ENCODE measurements at places on chromosomes 5 and 9. TPM values are rescaled to one million over a fixed set of nuclear protein-coding genes. Genes with fewer than 3 reads are reported as not detected.

DNA sequence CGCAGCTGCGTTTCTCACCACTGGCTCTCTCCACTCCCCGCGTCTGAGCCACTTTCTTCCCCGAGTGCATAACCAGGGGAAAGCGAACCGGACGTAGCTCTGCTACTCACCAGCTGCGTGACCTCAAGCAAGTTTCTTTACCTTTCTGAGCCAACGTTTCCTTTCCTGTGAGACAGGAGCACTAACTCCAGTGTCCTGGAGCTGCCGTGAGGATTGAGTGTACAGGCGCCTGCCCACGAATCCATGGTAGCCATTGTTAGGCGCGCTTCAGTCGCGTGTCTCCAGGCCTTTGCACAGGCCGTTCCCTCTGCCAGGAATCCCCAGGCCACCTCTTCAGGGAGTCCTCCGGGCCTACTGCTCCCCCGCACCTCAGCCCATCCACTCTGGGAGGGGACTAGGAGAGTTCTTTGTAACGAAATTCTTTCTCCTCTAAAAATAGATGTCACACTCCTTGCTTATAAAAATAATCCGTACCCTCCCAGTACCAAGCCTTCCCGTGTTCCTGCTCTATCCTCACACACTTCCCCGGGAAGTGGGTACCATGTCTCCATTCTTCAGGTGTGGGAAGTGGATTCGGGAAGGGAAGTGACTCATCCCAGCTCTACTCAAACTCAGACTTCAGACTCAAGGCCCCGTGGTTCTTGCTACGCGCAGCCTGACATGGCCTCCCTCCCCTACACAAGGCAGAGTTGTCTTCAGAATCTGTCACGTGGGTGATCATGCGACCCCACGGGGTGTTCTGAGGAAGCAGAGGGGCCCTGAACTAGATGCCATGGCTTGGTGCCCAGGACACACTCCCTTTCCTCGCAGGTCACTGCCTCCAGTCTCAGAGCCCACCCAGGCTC is 16.1 kb upstream of the CRB2 start:
- DNase-seq = no peak
- peaks cover 25% of the 10 kb centered on the region for H3K4me1 ChIP-seq
- no peak overlapping the region for H3K4me3 ChIP-seq
- H3K27ac ChIP-seq = no peak overlapping the region

- no peak for DNase-seq
- H3K27me3 ChIP-seq = no peaks in the 10 kb centered on the region
- H3K4me1 ChIP-seq = no peaks in the 10 kb centered on the region
- H3K4me3 ChIP-seq = no peak overlapping the region
- H3K36me3 ChIP-seq = no peaks in the 10 kb centered on the region
Observed at GRCh38 chr5:58940446-58940845, 357.6 kb downstream of the RAB3C start.

NUDT12 gene
- total RNA-seq = 8.9 TPM

GRCh38 chr5:11182441-11183080 is 421.5 kb upstream of the DAP start:
- H3K27me3 ChIP-seq = peaks cover 11% of the 10 kb centered on the region
- DNase-seq = peak; percentile 66
- no peak overlapping the region for H3K27ac ChIP-seq
- H3K4me3 ChIP-seq = no peak overlapping the region
- no peaks in the 10 kb centered on the region for H3K36me3 ChIP-seq

DNA sequence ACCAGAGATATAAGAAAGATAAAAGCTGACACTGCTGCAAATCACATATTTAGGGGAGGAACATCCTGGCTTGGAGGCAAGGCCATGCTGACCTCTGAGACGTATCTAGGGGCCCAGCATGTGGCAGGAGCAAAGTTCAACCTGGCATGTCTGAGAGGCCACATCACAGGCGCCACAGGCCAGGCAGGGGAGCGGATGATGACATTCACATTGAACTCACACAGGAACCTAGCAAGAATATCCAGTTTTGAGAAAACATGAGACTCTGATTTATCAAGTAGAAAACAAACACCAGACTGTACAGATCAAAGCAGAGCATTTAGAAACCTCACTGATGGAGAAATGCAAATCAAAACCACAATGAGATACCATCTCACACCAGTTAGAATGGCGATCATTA is 64.2 kb upstream of the STK32A start:
- no peak overlapping the region for H3K4me3 ChIP-seq
- no peaks in the 10 kb centered on the region for H3K27me3 ChIP-seq
- H3K27ac ChIP-seq = no peak overlapping the region
- no peak for DNase-seq

GRCh38 chr5:138138949-138139780 is at the start of gene NME5:
NME5 (minus strand) TSS chr5:138139428; CDS start chr5:138138780, 648 bp downstream.
- no peak within 1 kb of the TSS for H3K4me3 ChIP-seq
- H3K27me3 ChIP-seq = no peaks in the 10 kb centered on the region
- no peaks in the 10 kb centered on the region for H3K36me3 ChIP-seq
- no peak for DNase-seq
- no peaks in the 10 kb centered on the region for H3K4me1 ChIP-seq

DNA sequence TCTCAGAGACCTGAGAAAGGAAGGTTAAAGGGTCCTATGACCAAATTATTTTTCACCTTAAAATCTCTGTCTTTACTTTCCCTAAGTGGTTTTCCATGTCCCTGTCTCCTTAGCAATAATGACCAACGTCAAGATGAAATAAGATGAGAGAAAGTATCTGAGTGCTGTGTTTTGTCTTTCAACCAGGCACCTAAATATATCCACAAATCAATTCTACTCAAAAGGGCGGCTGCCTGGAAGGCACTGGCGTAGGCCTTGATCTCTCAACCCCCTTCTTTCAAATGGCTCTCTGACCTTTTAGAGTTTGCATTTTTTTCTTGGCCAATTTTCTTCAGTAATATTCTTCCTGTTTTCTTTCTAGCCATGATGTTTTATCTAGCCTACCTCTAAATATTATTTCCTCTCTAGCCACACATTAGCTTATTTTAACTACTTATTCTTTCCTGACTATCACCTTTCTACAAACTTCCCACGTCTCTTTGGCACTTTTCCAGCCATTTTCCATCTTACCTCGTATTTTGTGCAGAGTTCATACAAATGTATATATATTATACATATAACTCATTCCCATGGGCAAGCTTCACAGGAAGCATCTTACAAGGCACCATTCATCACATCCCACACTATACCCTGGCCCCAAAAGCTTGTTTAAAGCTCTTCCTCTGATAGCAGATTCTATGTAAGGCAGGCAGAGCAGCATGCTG is 204.5 kb downstream of the SNX18 start:
- H3K27me3 ChIP-seq = no peaks in the 10 kb centered on the region
- no peak overlapping the region for H3K27ac ChIP-seq
- DNase-seq = no peak
- no peaks in the 10 kb centered on the region for H3K36me3 ChIP-seq

DNA sequence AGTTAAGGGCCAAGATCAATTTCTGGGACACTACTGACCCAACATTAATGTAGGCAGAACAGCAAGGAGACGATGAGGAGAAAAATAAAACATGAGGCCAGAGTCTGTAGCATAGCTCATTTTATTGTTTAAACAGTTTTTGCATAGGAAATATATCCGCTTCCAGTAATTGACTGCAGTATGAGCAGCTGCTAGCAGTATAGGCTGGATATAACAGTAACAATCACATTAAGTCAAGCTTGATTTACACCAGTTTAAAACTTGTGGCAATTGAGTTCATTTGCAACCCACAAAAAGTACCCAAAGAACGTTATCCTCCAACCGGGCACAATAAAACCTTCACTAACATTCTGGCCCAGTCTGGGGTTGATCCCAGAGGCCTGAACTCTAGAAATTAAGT is 232.2 kb downstream of the NFIB start:
- H3K27me3 ChIP-seq = 0 out of 2 replicates have a peak, but pooled peaks cover 2% of the 10 kb centered on the region
- no peak overlapping the region for H3K4me3 ChIP-seq
- H3K36me3 ChIP-seq = no peaks in the 10 kb centered on the region
- H3K4me1 ChIP-seq = no peaks in the 10 kb centered on the region
- H3K27ac ChIP-seq = no peak overlapping the region

TLR4 gene
- total RNA-seq = 13.8 TPM

DNA sequence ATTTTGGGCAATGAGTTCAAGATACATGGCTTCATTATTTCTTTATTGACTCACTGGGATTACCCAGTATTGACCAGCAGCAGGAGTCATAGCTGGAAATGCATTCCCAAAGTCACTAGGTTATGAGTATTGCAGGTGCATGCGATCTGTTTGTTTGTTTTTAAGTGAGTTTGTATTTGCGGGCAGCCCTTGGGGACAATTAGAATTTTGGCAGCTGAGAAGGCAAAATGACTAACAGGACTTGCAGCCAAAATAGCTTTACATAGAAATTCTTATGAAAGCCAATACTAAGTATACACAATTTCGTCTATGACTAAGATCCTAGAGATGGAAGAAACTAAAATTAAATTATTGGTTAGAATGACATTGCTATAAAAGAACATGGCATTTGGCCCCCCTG is 18.1 kb upstream of the RGMB start:
- DNase-seq = peak; percentile 69
- no peak overlapping the region for H3K4me3 ChIP-seq
- H3K27me3 ChIP-seq = no peaks in the 10 kb centered on the region
- H3K27ac ChIP-seq = no peak overlapping the region
- H3K4me1 ChIP-seq = peaks cover 4% of the 10 kb centered on the region
- no peaks in the 10 kb centered on the region for H3K36me3 ChIP-seq

- H3K4me3 ChIP-seq = no peak overlapping the region
- peaks cover 18% of the 10 kb centered on the region for H3K4me1 ChIP-seq
- DNase-seq = no peak
Observed at GRCh38 chr5:59609501-59610265, 283.8 kb downstream of the PDE4D start.

GRCh38 chr9:25964239-25964638 is 286.0 kb upstream of the TUSC1 start:
- H3K4me3 ChIP-seq = no peak overlapping the region
- no peaks in the 10 kb centered on the region for H3K4me1 ChIP-seq
- no peaks in the 10 kb centered on the region for H3K36me3 ChIP-seq
- H3K27ac ChIP-seq = no peak overlapping the region

- H3K36me3 ChIP-seq = no peaks in the 10 kb centered on the region
- no peak overlapping the region for H3K27ac ChIP-seq
- no peak overlapping the region for H3K4me3 ChIP-seq
- DNase-seq = no peak
- no peaks in the 10 kb centered on the region for H3K27me3 ChIP-seq
Observed at GRCh38 chr5:10652151-10652550, 88.3 kb downstream of the ANKRD33B start.

GRCh38 chr9:75369989-75370388 is 281.7 kb downstream of the OSTF1 start:
- no peaks in the 10 kb centered on the region for H3K4me1 ChIP-seq
- no peak overlapping the region for H3K27ac ChIP-seq

PALM2AKAP2 gene
- 12.5 TPM for total RNA-seq

SLC46A2 gene
- total RNA-seq = not detected

- no peaks in the 10 kb centered on the region for H3K36me3 ChIP-seq
- no peaks in the 10 kb centered on the region for H3K27me3 ChIP-seq
- peaks cover 8% of the 10 kb centered on the region for H3K4me1 ChIP-seq
Observed at GRCh38 chr9:88759364-88759763, 224.4 kb downstream of the NXNL2 start.

- peaks cover 4% of the 10 kb centered on the region for H3K36me3 ChIP-seq
- DNase-seq = peak; percentile 89
- peak within 1 kb of the TSS; percentile 92 for H3K27ac ChIP-seq
- peak within 1 kb of the TSS; percentile 92 for H3K4me3 ChIP-seq
Observed at GRCh38 chr9:15510789-15511575, at the start of gene PSIP1. PSIP1 (minus strand) TSS chr9:15510970; CDS start chr9:15510188, 782 bp downstream.

- H3K4me1 ChIP-seq = peaks cover 22% of the 10 kb centered on the region
- no peak overlapping the region for H3K27ac ChIP-seq
- no peaks in the 10 kb centered on the region for H3K36me3 ChIP-seq
- H3K4me3 ChIP-seq = no peak overlapping the region
- DNase-seq = no peak
Observed at GRCh38 chr9:127166111-127166510, 43.7 kb upstream of the ANGPTL2 start.

PCDHGA5 gene
- total RNA-seq = 0.86 TPM

- H3K27me3 ChIP-seq = no peaks in the 10 kb centered on the region
- no peaks in the 10 kb centered on the region for H3K36me3 ChIP-seq
- no peak overlapping the region for H3K27ac ChIP-seq
- no peaks in the 10 kb centered on the region for H3K4me1 ChIP-seq
- H3K4me3 ChIP-seq = no peak overlapping the region
Observed at GRCh38 chr5:170070556-170071412, 34.9 kb upstream of the FOXI1 start.

GRCh38 chr9:4706971-4707622 is 27.7 kb downstream of the CDC37L1 start:
- no peak for DNase-seq
- no peak overlapping the region for H3K4me3 ChIP-seq
- H3K36me3 ChIP-seq = peaks cover 48% of the 10 kb centered on the region
- no peak overlapping the region for H3K27ac ChIP-seq
- H3K27me3 ChIP-seq = no peaks in the 10 kb centered on the region

- no peaks in the 10 kb centered on the region for H3K36me3 ChIP-seq
- no peaks in the 10 kb centered on the region for H3K27me3 ChIP-seq
- no peaks in the 10 kb centered on the region for H3K4me1 ChIP-seq
- H3K27ac ChIP-seq = no peak overlapping the region
- H3K4me3 ChIP-seq = no peak overlapping the region
Observed at GRCh38 chr9:14889451-14889850, 20.8 kb downstream of the FREM1 start.

FOXE1 gene
- total RNA-seq = not detected

ZNF300 gene
- 5.1 TPM for total RNA-seq

DNA sequence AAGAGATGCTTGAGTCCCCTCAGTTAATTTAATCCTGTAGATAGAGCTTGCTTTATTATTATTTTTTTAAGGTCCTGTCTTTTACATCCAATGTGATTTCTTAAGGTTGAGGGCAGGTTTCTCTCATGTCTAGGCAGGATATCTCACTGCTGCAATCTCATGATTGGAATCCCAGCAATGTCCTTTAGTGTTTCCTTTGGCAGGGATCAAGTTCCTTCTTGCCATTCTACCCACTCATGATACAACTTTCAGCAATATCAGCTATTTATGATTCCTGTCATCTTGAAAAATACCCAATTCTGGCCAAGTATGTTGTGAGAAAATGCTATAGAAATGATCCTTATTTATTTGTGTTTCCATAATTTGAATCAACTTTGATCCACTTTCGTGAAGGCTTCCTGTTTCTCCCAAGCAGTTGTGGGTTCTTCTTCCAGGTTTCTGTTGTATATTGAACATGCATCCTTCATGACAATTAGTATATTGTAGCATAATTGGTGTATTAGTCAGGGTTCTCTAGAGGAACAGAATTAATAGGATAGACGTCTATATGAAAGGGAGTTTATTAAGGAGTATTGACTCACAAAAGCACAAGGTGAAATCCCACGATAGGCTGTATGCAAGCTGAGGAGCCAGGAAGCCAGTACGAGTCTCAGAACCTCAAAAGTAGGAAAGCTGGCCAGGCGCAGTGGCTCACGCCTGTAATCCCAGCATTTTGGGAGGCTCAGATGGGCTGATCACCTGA is 18.4 kb upstream of the VPS13A start:
- H3K4me1 ChIP-seq = peaks cover 19% of the 10 kb centered on the region
- no peak overlapping the region for H3K4me3 ChIP-seq
- H3K27ac ChIP-seq = no peak overlapping the region
- H3K27me3 ChIP-seq = 0 out of 2 replicates have a peak, but pooled peaks cover 17% of the 10 kb centered on the region

HSD17B3 gene
- total RNA-seq = not detected

Measured in GM23248 (cell line).